ENCODE measurements at places on chromosomes 12 and 14.
A peak's percentile ranks its signal among the peaks of the same experiment; 100 is the strongest.

DNA sequence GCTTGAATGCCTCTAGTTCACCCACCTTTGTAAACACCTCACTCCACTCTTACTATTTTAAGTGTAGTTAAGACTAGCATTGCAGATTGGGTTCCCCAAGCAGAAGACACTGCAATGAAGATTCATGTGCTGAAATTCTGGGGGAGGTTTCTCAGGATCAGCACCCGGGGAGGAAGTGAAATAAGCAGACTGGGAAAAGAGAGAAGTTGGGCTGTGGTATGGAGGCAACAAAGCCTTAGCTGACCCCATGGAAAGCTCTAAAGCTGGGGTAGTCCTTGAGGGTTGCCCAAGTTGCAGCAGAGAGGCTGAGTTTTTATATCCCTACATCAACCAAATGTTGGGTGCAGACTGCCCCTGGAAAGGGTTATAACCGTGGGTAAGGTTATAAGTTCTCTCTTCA lies 23.9 kb upstream of the IGF1 start:
- DNase-seq, result no peak

DNA sequence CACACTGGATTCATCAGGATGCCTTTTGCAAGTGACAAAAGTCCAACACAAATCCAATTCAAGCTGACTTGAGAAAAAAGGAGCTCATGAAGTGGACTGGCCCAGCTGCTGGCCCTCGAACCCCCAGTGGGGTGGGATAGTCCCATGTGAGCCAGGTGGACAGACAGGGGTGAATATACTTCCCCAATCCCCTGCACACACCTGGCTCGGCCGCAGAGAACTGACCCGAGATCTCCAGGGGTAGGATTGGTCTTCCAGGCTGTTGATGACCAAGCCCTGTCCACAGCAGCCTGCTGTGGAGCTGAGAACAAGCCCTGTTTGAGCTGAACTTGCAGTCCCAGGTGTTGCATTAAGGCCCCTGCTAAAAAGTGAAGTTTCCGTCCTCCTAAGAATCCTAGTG lies 56.2 kb downstream of the TPCN1 start:
- no peak for DNase-seq

DNA sequence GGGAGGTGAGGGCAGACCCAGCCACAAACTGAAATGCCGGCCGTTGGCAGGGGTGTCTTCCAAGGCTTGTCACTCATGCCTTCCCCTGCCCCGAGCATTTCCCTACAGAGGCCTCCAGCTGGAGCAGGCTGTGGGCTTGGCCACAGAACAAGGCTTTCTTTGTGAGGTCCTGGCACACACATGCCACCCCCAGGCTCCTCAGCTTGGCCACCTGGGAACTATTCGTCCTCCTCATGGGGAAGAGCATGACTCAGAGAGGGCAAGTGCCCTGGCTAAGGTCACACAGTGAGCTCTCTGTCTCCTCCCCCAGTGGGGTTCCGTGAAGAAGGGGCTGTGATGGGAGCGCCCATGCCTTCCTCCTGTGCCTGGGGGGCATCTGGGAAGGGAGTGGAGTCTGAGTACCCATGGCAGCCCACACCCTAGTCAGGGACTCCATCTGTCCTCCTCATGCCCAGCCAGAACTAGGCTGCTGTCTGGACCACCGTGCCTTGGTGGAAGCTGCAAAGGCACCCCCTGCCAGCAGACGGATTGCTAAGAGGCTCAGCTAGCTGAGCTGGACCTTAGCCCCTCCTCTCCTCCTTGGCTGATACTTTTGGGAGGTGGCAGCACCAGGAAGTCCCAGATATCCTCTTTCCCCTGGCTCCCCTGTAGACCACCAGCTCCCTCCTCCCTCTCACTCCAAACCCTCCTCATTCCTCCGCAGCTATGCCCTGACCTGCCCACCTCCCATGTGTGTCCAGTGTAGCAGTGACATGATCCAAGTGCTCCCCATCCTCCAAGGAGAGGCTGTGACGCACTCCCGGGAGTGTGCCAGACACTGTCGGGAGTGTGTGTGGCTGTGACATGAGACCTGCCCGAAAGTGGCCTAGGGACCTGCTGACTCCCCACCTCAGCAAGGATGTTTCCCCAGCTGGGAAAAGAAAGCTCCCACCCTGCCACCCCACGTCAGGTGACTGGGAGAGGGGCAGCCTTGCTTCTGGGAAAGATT lies 21.4 kb downstream of the ABCB9 start:
- peak; percentile 91 for DNase-seq

- DNase-seq, result no peak
These were observed 245.0 kb downstream of the CHST11 start for GRCh38 chr12:104701756-104702155.

DNA sequence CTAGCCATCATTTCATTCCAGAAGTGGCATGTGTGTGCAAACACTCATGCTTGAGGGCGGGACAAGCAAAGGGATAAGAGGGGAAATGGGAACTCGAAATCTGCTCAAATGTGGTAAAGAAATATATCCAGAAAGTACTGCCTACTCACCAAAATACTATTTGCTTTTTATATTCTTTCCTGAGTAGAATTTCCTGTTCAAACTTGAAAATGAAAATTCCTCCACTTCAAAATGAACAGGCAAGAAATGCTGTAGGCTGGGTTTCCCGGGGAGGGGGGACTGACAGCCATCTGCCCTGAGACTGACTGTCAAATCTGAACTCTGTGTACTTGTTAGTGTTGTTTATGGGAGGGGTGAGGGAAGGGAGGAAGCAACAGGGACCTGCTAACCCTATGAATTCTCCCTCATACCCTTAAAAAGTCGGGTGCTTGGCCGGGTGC lies 34.6 kb downstream of the NTF3 start:
- DNase-seq, result no peak

GRCh38 chr14:77067632-77068516 lies 30.2 kb upstream of the CIPC start:
- peak; percentile 73 for DNase-seq

DNA sequence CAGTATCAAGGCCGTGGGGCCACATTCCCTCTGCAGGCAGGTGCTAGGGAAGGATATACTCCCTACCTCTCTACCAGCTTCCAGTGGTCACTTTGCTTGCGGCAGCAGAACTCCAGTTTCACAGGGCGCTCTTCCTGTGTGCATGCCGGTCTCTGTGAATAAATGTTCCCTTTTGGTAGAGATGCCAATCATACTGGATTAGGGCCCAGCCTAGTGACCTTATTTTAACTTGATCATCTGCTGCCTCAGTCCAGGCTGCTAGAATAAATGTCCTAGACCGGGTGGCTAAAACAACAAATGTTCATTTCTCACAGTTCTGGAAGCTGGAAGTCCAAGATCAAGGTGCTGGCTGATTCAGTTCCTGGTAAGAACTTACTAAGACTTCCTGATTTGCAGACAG lies 198.8 kb upstream of the TMEM132C start:
- DNase-seq, result no peak

- peak; percentile 27 for DNase-seq
These were observed 280.3 kb upstream of the DIO2 start for GRCh38 chr14:80491650-80492049.

DNA sequence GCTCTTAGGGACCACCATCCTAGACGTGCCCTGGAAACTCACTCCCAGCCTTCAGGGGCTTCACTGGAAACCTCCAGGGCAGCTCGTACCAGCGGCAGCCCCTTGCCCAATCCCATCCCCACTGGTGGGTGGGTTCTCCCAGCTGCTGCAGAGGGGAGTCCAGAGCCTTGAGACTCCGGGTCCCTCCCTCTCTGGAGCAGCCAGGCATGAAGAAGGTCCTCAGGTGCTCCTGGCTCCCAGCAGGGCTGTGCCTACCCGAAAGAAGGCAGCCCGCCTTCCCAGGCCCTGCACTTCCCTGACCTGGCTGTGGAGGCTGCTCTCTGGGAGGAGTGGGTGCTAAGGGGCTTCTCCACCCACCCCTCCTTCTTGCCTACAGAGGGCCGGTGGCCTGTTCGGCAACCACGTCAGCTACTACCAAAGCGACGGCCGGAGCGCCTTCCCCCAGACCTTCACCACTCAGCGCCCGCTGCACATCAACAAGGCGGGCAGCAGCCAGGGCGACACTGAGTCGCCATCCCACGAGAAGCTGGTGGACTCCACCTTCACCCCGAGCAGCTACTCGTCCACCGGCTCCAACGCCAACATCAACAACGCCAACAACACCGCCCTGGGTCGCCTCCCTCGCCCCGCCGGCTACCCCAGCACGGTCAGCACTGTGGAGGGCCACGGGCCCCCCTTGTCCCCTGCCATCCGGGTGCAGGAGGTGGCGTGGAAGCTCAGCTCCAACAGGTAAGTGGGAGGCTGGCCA lies 115.5 kb upstream of the FKBP4 start:
- DNase-seq, result no peak

- DNase-seq, result no peak
These were observed 155.9 kb downstream of the ESRRB start for GRCh38 chr14:76531821-76532318.

GRCh38 chr12:180445-180844 lies 33.5 kb downstream of the SLC6A12 start:
- DNase-seq, result no peak

DNA sequence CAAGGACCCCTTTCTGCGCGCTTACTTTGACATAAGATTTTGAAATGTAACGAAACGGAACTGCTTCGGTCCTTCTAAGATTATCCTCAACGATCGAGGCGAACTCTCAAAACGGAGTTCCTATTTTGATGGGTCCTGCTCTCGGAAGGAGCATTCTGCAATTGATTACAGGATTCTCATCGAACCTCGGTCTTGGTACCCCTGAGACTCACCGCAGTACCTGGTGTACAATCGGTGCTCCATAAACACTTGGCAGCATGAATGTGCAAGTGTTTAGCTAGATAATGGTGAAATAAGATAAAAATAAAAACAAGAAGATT lies 530 bp upstream of the NEMF start:
- no peak for DNase-seq

- no peak for DNase-seq
These were observed 717.5 kb downstream of the RERGL start for GRCh38 chr12:17372508-17372907.
